ENCODE measurements at places on chromosomes 7 and 10.

DNA sequence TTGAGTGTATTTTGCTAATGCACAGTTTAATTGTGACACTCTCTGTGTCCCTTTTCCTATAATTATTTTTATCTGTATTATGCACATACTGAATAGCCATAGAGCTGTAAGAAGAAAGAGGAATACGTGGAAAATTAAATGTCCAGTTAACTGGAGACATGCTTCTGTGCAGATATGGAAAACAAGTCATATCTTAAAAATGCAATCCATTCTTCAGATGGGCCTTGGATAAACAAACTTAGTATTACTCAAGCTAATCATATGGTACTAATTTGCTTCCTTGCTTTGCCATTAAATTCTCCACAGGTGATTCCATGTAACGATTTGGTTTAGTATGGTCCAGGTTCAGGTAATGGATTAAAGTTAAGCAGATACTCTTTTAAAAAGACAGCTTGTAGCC, 201.2 kb upstream of the CELF2 start:
- no peak for DNase-seq

DNA sequence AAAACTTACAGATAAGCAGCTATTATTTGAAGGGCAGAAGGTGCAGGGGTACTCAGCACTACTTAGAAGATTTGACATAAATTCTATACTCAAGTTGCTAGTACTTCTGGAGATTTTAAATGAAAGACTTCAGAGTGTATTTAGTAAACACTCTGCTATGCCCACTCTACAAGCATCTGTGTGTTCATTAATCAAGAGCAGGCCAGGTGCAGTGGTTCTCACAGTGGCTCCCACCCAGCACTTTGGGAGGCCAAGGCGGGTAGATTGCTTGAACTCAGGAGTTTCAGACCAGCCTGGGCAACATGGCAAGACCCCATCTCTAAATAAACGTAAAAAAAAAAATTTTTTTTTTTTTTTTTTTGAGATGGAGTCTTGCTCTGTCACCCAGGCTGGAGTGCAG, 38.9 kb upstream of the TOMM7 start:
- no peak for DNase-seq

DNA sequence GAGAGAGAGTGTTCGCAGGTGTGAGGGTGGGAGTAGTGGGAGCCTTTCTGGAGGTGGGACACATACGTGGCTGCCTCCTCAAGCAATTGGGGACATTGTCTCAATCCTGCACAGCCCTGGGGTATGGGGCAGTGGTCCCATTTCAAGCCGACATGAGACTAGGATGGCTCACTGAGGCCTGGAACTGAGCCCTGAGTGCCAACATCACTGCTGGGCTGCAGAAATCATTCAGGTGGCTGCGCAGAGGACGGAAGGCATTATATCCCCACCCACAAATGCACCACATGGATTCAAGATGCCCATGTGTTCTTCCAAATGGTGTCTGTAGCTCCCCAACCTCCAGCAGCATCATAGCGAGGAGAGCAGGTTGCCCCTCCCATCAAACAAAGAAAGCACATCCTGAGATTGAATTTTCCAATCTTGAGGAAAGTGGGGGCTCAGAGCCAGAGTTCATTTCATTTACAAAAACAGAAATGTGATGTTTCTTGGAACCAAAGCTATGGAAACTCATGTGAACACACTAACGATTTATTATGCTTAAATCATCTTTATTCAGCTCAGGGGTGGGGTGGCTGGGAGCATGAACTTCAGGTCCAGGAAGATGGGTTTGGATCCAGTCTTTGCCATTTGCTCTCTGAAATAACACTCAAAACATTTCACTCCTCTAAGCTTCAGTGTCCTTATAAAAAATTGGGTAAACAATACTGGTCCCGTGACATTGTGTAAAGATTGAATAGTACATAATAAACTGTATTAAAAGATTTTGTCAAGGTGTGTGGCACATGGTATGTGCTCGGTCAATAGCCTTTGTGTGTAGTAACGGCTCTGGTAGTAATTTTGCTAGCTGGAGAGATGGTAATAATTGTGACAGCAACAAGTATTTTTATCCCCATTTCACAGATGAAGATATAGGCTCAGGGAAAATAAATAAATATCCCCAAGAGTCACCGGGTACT, 4.6 kb downstream of the SFTPA2 start:
- DNase-seq: no peak

DNA sequence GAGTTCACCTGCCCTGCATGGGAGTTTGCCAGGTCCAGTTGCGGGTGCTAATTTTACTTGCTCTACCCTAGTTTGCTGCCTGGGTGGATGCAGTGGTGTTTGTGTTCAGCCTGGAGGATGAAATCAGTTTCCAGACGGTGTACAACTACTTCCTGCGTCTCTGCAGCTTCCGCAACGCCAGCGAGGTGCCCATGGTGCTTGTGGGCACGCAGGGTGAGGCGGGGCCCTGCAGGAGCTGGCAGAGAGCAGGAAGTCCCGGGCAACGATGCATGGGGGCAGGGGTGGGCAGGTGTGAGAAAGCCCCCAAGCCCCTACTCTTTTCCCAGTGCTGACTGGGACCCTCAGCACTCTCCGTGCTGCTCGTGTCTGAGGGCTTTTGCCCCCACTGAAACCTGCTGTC, 31.3 kb downstream of the AGAP3 start:
- no peak for DNase-seq

GRCh38 chr10:130808243-130808642, 503.3 kb downstream of the TCERG1L start:
- DNase-seq: no peak

DNA sequence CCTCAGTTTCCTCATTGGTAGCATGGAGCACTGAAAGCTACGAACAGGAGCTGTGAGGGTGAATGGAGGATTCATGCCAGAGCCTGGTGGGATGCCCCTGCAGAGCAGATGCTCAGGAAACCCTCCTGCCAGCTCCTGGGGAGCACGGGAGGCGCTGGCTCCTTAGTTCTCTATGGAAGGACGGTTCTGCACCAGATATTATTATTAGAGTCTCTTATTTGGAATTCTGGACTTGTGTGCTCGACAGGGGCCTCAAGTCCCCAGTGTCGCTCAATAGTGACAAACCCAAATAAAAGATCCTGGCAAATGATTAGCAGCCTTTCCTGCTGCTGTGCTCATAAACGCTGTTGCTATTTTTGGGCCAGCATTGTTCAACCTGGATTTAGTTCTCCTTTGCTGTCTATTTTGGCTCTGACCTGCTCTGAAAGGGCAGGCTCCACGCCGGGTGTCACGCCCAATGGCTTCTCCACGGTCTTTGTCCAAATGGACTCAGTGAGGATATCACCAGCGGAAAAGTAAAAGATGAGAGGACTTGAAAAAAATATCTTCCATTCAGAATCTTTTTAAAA, 23.0 kb upstream of the KLF6 start:
- DNase-seq: no peak

- DNase-seq: no peak
Measured at GRCh38 chr7:158759245-158759614, 54.6 kb upstream of the NCAPG2 start.

GRCh38 chr10:28897617-28898464, 220.5 kb downstream of the BAMBI start:
- DNase-seq: no peak

- peak; percentile 25 for DNase-seq
Measured at GRCh38 chr10:117167789-117168674, 29.3 kb upstream of the KCNK18 start.

GRCh38 chr10:53978301-53978700, 822.7 kb downstream of the PCDH15 start:
- DNase-seq: no peak

DNA sequence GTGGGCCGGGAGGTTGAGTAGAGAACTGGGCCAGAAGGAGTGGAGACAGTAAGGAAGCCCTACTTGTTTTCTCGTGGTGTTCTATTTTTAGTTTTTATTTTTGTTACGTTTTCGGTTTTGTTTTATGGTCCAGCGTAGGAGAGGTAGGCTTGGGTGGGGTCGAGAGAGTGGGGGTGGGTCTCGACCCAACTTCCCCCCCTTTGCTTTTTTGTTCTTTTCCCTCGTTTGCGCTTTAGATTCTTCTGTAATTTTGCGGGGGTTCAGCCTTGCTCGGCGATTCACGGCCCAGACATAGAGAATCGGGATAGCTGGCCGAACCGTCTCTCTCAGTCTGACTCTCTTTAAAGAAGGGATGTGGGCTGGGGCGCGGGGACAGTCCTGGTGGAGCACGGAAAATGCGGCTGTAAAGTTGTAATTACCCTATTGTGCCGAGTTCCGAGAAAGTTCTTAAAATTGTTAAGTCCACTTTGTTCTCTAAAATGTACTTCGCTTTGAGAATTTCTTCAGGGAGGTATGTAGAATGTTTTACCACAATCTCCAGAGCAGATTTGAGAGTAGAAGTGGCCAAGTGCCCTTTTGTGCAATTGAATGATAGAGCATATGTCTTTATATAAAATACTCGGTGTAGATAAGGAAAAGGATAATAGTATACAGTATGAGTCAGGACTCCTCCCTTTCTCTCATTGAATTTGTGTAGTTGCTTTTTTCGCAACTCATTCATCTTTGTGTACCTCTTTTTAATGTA, 816 bp downstream of the DMTF1 start:
- no peak for DNase-seq

- DNase-seq: no peak
Measured at GRCh38 chr7:73703225-73703624, 16.2 kb downstream of the STX1A start.

DNA sequence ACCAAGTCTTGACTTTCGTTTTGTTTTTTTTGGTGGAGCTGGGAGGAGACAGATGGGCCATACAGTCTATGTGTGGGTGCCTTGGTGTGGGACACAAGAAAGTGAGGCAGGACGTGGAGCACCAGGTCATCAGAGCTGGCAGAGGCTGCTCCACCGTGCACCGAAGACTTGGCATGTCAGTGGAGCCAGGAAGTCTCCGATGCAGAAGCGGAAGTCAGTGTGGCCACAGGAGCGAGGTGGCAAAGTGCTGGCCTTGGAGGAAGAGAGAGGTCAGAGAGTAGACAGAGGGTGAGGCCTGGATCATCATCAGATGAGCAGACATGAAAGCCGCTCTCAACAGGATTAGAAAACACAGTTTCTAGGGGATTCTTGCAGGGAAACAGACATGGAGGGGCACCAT, 116.8 kb downstream of the MGMT start:
- no peak for DNase-seq

DNA sequence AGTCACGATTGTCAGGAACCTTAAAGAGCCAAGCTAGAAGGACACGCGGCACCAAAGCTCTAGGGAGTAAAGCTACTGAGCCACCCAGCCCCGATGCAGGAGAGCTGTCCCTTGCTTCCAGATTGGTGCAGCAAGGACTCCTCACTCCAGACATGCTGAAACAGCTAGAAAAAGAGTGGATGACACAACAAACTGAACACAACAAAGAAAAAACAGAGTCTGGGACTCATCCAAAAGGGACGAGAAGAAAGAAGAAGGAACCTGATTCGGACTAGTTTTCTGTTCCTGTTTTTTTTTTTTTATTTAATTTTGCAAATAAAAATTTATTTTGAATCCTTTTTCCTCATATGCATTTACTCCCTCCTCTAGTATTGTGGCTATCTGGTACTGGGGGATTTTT, 11.4 kb upstream of the HKDC1 start:
- DNase-seq: no peak

DNA sequence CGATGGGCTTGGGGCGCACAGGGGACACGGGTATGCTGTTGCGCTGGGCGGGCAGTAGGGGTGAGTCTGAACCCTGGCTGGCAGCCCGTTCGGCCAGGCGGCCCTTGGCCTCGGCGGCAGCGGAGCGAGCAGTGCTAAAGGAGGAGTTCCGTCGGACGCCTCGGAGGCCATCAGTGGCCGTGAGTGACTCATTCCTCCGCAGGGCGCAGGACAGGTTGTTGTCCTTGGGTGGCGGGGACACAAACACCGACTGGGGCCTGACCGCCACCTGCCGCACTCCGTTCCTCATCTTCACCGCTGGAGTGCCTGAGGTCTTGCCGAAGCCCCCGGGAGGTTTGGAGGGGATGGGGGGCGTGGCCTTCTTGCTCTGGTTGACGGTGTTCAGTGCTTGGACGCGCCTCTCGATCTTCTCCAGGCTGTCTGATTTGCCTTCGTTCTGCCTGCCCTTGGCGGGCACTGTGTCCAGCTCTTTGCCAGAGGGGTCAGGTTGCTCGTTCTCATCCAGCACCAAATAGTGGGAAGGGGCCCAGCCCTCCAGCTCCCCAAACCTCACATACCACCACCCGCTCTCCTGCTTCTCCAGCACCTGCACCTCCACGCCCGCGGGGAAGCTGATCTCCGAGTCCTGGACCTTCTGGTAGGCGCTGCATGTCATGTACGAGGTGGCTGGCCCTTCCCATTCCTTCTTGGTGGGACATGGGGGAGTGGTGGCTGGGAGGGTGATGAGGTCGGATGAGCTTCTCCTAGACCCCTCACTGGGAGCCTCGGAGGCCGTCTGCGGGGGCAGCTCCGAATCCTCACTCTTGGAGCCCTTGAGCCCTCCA, 108.7 kb downstream of the NEURL1 start:
- DNase-seq: no peak

- no peak for DNase-seq
Measured at GRCh38 chr10:37269554-37270256, 144.3 kb downstream of the ANKRD30A start.

GRCh38 chr7:50095634-50096033, 2.6 kb upstream of the ZPBP start:
- no peak for DNase-seq

DNA sequence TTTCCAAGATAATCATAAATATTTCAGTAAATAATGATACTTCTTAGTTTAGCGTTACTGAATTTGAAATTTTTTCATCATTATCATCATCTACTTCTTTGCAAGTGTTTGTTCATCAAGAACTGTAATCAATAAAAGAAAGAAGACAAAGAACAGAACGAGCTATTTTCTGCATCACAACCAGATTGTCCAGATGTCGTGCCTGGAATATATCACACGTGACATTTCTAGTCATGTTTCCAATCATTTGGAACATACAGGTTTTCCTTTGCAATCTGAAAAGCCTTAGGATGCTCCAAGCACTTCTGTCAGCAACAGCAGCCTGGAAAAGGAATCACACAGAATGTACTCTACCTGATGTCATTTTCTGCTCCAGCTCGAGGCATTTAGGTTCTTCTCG, 107.4 kb downstream of the FAM107B start:
- no peak for DNase-seq

GRCh38 chr7:69218576-69218975, 379.7 kb upstream of the AUTS2 start:
- DNase-seq: no peak

DNA sequence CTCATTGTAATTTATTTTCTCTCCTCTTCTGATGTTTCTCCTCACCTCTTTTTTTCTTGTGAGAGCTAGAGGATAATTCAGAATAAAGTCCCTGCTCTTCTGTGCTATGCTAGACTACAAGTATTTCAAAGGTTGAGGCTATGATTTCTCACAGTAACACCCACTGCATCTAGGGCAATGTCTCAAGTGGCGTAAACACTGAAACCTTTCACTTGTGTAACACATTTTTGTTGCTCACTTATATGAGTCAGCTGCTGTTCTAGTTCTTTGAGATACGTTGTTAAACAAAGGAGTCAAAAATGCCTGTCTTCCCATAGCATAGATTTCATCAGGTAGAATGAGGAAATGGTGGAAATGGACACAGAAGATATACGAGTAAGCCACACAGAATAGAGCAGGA, 305.1 kb upstream of the PITRM1 start:
- no peak for DNase-seq

GRCh38 chr10:35035606-35036005, 54.5 kb downstream of the CUL2 start:
- no peak for DNase-seq

Measured in NCI-H1105 (cell line).